ENCODE measurements at places on chromosomes 7 and 10.

DNA sequence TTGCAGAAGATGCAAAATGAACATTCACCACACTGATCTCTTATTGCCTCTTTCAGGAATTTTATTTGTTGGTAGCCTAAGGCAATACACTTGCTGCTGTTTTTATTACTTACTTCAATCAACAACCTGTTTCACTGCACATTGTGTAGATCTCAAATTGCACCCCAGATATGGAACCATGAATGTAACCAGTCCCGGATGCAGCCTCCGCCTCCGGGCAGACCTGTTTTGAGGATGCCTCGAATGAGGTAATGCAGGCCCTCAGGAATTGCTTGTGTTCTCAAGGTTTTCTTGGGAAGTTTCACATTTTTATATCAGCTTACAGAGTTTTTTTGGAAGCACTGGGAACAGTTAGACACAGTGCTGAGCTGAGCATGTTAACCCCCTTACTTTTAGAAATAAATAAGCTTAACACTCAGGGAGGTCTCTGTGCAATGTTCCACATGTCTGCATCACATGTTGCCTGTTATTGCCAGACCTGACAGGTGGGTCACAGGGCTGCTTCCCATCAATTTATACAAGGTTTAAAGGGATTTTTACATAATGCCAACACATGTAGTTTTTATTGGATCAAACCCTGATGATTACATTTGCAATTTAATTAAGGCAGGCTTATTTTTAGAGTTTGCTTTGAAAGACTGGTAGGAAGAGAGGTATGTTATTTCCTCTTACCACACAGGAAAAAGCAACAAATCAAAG, 193.1 kb upstream of the POM121L12 start:
- no peak for DNase-seq

GRCh38 chr10:56596257-56596656, 235.2 kb upstream of the ZWINT start:
- DNase-seq: no peak

DNA sequence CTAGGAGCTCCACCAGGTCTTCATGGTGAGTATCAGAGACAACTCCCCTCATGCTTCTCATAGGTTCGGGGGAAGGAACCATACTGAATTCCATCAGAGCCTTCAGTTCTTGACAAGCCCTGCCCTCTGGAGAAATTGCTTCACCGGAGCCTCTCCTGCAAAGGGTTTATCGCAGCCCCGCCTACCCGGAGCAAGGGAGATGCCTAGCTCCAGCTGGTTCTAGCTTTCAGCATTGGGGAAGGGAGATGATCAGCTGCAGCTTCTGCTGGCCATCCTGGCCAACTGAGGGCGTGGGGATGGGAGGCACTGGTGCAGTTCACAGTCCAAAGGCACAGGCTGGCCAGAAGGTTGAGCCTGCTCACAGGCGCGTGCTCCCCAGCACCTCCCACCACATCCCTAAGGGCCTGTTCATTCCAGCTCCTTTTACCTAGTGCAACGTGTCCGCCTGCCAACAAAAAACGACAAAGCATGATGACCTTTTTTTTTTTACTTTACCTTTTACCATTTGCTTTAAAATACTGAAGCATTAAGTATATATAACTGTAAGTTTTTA, 31.2 kb downstream of the LANCL2 start:
- no peak for DNase-seq

GRCh38 chr10:132570771-132571649, 33.4 kb downstream of the INPP5A start:
- no peak for DNase-seq

DNA sequence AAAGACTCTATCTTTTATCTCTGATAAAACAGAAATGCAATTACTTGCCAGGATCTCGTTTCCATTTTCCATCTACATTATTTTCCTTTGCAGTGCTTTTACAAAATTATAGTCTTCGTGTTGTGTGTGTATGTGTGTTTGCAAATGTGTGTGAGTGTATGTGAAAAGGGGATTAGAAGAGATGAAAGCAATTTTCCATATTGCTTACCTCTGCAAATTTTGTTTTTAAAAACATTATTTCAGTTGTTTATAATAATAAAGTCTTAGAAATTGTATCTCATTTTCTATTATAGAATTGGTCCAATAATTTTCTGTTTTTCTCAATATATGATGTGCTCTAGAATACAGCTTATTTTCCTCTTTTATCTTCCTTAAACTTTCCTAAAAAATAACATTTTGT, 421.3 kb upstream of the ANKRD30A start:
- DNase-seq: no peak

- no peak for DNase-seq
Observed at GRCh38 chr10:65342245-65342644, 1583.6 kb upstream of the LRRTM3 start.

DNA sequence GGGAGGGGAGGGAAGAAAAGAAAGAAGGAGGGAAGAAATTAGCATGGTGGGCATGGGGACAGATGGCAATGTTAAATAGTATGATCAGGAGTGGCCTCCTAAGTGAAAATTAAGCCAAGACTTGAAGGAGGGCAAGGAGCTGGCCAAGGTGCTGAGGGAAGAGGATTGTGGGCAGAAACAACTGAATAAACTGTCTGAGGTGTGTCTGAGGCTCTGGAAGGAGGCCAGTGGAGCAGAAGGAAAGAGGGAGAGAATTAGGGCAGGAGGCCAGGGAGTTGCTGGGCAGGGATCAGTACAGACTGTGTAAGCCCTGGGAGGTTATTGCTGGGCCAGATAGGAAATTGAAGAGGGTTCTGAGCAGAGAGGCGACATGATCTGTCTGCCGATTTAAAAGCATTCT, 40.6 kb upstream of the VKORC1L1 start:
- peak; percentile 50 for DNase-seq

- DNase-seq: no peak
Observed at GRCh38 chr7:127536394-127536691, 49.1 kb downstream of the GCC1 start.

DNA sequence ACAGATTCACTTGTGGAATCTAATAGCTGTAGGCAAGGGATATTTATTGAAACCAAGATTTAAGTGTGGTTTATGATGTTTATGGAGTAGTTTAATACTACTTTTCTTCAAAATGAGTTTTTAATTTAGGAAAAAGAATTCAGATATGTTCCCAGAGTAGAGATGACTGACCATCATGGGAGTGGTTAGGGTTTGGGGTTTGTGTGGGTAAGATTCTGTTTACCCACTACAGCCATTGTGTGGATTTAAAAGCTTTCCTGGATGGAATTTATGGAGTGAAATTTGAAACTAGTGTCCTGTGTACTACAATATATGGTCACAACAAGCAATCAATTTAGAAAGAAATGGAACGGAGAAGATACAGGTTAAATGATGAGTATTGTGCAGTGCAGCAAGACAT, 453.5 kb downstream of the AUTS2 start:
- DNase-seq: no peak

- DNase-seq: no peak
Observed at GRCh38 chr7:124020060-124020459, 12.8 kb downstream of the TMEM229A start.

DNA sequence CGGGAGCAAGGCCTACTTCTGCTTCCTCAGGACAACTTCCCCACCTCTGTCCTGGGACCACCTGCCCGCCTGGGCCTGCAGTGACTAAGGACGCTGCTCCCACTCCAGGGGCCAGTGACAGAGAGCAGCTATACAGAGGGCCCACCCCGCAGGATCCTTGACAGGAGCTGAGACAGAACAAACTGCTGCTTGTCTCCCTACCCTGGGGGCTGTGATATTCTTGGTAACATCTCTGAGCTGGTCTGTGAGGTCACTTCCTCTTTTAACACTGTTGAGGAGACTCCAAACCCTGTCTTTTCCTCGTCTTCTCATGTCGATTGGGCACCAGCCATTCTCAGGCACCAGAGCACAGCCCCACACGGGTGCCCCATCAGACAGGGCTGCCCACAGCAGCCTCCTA, 6.9 kb upstream of the MRPS24 start:
- DNase-seq: no peak

DNA sequence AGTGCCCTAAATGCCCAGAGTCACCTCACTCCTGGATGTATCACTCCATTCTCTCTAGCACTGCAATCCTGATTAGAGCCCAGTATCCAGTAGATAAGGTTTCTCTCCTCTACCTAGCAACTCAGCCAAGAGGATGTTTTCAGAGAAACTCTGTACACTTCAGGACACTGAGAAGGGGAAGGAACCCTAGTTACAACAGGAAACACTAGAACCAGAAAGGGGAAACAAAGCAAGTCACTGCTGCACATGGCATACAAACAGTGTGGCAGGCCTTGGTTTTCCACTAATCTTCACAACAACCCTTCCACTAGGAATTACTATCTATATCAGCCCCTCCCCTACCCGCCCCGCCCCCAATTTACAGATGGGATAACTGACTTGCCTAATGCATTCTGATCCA, 1.6 kb downstream of the FAM204A start:
- no peak for DNase-seq

DNA sequence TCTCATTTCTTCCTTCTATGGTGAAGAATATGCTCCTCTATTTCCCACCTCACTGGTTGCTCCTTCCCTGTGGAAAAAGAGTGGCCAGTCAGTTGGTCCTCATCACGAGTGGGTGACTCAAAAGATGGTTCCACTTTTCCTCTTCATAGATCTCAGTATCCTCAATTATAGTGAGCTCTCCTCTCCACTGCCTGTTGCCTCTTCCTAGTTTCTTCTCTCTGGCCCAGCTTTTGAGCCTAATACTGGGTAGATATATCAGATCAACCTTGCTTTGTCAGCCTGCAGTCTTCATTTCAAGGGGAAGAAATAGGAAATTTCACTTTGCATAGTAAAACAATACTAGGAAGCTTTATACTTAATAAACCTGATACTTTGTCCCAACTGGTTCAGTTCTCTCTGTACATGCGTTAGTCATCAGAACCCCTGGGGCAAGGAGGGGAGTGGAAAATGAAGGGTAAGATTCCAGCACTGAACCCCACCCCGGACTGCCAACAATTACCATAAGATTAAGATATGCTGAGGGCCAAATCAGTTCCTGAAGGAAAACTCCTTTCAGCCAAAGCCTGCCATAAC, 15.5 kb upstream of the WNT16 start:
- no peak for DNase-seq

DNA sequence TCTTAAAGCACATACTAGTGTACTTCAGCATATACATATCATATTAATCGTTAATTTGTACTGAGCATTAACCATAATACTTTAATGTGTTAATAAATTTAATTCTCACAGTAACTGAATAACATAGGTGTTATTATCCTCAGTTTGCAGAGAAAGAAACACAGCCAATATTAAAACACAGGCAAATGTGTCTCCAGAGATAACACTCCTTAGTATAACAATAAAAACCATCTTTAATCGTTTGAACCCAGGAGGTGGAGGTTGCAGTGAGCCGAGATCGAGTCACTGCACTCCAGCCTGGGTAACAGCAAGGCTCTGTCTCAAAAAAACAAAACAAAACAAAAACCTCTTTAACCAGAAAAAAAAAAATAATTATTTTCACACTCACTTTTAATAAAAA, 49.4 kb upstream of the ZNF273 start:
- DNase-seq: no peak

DNA sequence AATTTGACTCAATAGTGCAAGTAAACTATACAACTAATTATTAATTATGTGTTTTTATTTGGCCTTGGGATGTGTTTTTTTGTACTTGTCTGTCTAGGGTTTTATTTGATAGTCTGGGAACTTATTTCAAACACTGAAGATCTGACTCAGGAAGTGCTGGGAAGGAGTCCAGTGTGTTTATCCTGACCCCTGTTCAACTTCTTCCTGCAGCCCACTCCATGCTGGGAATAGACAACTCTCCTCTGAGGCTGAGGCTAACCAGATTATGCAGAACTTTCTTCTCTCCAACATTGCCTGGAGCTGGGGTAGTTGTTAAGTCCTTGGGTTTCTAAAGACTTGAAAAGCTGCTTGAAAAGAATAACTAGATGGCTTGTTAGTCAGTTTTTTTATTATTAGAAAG, 6.9 kb downstream of the CISD1 start:
- peak; percentile 69 for DNase-seq

DNA sequence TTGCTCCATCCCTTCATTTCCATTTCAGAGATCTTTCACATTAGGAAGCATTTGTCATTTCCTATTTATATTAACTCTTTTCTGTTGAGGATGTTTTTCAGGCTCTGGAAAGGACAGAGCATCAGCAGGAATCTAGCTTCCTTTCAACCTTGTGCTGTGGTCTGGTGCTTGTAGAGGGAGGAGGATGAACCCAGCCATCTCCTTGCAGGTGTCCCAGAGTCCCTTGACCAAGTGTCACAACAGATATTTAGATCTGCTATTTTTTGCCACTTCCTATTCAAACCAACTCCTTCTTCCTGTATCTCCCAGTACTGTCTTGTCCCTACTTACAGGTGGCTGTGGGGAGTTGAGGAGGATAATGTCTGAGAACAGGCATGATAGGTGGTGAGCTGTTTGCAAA, 742.8 kb downstream of the GRID1 start:
- no peak for DNase-seq

DNA sequence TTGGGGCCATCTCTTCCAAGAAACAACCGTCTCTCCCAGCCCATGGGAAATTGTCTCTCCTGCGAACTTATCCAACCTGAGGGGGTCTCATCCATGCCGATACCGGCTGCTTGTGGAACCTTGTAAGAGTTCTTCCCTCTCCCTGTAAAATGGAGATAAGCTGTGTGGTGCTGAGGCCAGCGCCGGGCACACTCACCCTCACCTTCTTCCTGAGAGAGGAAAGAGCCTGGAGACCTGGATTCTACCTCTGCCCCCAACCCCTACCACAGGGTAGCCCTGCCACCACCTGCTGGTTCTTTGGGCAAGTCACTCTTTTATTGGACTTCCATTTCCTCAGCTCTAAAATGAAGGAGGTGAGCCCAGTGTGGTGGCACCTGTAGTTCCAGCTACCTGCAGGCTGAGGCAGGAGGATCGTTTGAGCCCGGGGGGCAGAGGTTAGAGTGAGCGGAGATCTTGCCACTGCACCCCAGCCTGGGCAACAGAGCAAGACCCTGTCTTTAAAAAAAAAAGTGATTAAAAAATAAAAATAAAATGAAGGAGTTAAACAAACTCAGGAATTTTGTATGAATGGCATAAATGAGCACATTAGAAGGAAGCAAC, 38.4 kb upstream of the PSAP start:
- DNase-seq: no peak

DNA sequence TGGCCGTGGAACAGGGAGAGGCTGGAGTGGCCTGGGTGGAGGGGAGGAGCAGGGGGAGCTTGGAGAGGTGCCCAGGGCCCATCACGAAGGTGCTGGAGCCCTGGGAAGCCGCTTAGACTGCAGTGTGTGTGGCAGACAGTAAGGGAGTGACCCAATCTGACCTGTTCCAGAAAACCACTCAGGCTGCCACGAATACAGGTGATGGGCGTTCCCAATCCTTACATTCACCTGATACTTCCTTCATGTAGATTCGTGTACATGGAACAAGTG, 161.7 kb downstream of the SVIL start:
- no peak for DNase-seq

GRCh38 chr10:124699471-124700292, 44.5 kb downstream of the FAM53B start:
- no peak for DNase-seq

- DNase-seq: no peak
Observed at GRCh38 chr10:1063232-1063865, 7.2 kb downstream of the WDR37 start.

DNA sequence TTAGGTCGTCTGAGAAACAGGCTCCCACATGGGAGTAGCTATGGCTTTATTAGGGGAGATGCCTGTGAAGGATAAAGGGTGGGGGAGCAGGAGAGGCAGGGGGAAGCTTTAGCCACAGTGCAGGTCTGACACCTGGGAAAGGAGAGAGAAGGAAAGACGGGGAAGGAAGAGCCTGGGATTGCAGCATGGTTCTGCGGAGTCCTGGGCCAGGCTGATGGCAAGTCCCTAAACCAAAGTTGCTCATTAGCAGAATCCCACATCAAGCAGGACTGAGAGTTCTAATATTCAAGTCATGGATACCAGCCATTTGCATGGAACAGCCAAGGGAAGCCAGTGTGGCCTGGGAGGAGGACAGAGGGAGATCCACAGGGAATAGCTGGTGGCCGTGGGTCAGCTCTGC, 414.8 kb downstream of the RPS24 start:
- DNase-seq: no peak
